ENCODE measurements at places on chromosomes 7 and 10.

GRCh38 chr7:16585540-16585939 lies 58.9 kb downstream of the LRRC72 start:
- no peak for DNase-seq

- DNase-seq, result no peak
Measured at GRCh38 chr7:134613623-134614347, 32.9 kb upstream of the BPGM start.

- DNase-seq, result no peak
Measured at GRCh38 chr10:59878289-59878688, 28.1 kb downstream of the CCDC6 start.

DNA sequence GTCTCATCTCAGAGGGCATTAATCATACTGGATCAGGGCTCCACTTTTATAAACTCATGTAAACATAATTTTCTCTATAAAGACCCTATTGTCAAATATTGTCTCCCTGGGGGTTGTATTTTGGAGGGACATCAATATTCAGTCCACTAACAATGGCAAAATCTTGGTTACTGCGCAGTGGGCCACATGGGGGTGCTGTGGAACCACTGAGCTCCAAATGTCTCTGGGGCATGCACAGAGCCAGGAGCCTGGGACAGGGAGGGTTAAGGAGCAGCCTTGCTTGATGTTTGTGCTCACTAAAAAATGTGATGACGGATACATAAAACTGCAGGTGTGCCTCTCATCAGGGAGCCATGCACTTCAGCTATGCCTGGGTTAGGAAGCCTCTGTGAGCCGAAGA lies 62.1 kb upstream of the PRSS58 start:
- DNase-seq, result no peak

DNA sequence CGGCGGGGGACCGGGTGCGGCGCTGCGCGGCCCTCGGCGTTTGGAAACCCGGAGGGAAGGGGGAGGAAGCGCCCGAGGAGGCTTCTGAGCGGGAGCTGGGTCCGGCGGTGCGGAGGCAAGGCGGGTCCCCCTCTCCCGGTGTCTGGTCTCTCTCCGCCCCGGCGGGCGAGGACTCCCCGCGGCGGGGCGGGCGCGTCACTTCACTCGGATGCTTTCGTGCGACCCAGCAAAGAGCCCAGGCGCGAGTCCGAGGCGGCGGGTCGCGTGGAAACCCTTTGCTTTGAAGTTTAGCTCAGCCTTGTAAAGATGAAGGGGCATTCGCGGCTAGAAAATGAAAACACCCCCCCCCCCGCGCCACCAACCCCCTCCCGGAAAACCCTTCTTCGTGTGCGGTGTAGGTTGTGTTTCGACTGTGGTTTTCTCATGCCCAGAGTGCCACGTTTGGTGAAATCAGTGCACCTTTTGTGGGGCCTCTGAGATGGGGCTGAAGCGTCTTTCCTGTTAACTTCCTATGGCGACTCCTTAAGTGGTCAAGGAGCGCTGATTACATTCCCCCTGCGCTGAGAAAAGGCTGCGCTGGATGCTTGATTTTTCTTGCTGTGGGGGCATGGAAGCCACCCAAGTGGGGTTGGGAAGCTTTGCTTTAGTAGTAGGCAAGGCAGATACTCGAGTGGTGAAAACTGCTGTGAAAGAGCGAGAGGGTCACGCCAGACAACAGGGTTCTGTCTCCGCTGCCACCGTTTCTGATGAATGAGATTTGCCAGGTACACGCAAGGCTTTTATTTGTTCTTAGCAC lies 876 bp downstream of the GNAI1 start:
- no peak for DNase-seq

DNA sequence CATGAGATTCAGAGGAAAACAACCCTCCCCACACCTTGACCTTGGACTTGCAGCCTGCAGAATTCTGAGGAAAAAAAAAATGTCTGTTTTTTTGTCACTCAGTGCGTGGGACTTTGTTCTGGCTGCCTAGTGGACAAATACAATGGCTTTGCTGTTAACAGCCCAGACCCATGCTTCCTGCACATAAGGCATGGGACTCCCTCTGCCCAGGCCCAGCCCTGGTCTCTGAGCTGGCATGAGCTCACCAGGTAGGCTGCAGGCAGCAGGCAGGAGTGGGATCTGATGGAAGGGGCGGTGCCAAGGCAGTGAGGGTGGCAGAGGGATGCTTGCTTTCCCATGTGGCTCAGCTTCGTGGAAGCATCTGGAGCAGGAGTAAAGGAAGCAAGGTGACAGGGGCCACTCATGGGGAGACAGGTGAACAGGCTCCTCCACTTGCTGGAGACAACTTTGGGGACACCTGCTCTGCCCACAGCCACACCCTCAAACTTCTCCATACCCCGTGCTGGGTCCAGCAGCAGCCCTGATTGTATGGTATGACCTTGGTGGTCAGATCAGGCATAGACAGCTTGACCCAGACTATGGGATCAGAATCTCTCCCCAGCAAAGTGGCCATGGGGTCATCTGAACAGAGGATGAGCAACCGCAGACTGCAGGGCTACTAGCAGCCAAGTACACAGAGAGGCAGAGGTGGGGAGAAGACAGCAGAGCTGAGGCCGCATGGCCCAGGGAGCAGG lies 27.0 kb downstream of the ANXA8 start:
- no peak for DNase-seq

Data from NCI-H446 (cell line).